Upper lobe of left lung (tissue), 6 donors: ENCODE measurements at places on chromosomes 11 and 22.

- DNase-seq = no peak
Measured at GRCh38 chr11:72812604-72812966, 1.6 kb upstream of the ATG16L2 start.

GRCh38 chr11:5288906-5289550 lies 12.7 kb downstream of the OR51B4 start:
- no peak for DNase-seq

- no peak for DNase-seq
Measured at GRCh38 chr11:116344601-116345000, 428.2 kb downstream of the BUD13 start.

DNA sequence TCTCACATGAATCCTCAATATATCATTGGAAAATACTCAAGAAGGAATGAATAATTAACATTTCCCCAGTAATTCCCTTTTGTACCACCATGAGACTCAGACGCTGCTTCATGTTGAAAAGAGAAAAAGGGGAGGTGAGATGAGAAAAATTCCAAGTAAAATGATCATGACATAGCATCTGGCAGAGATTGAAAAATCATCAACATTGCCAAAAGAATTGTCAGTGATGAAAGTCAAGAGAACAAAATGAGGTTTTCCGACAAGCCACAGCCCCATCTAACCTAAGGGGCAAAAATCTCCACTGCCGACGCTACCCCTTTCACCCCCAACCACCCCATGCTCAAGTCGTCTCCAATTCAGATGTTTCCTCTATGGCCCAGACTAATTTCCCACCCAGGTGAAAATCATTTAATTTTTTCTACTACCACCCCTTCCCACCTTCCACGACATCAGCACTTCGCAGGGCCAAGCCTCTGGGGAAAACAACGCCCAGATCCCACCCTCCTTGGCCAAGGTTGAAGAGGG lies 1.2 kb downstream of the RAB6A start:
- DNase-seq = no peak

DNA sequence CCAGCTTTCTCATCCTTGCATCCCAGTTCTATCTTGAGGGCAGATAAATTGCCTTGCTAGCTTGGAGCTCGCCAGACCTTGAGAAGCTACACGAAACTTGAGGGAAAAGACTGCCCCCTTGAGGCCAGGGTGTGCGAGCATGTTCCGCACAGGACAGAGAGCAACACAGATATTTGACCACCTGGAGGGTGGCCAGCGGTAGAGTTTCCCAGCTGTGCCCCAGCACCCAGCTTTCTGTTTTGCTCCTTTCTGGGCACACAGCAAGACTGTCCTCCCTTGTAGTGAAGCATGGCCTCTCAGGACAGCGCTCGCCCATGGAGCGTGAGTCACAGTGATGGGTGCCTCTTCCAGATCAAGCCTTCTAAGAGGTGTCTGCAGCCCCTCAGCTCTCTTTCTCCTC lies 23.5 kb downstream of the SPATA19 start:
- DNase-seq = peak; percentile 45

- DNase-seq = no peak
Measured at GRCh38 chr11:18768978-18769377, 22.6 kb downstream of the PTPN5 start.

- DNase-seq = no peak
Measured at GRCh38 chr11:112248201-112248600, 12.5 kb downstream of the PLET1 start.

GRCh38 chr11:83648610-83649527 lies 362.7 kb upstream of the CCDC90B start:
- DNase-seq = no peak

DNA sequence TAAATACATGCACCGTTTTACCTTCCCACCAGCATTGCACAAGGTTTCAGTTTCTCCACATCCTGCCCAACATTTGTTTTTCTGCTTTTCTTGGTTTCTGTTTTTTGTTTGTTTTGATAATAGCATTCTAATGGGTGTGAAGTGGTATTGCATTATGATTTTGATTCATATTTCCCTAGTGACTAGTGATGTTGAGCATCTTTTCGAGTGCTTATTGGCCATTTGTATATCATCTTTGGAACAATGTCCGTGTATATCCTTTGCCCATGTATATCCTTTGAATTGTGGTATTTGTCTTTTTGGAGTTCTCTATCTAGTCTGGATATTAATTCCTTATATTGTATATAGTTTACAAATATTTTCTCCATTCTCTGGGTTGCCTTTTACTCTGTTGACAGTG lies 2914.8 kb upstream of the OR11H1 start:
- DNase-seq = no peak

GRCh38 chr11:17845431-17845881 lies 110.9 kb downstream of the KCNC1 start:
- no peak for DNase-seq

DNA sequence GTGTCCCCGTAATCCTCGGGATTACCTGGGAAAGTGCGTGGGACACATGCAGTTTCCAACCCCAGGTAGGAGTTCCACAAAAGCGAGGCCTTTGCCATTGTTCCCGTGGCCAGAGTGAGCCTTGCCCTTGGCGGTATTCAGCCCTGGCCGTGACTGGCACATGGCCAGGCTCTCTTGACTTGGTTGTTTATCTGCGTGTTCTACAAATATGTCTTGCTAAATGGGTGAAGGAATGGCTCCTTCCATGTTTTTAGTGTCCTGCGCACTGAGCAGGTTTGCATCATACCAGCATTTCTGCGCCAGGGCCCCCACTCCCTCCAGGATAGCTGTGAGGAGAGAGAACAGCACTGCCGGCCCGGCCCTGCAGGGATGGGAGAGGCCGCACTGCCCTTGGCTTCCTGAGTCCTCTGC lies 20.0 kb downstream of the POLR3H start:
- DNase-seq = peak; percentile 83

DNA sequence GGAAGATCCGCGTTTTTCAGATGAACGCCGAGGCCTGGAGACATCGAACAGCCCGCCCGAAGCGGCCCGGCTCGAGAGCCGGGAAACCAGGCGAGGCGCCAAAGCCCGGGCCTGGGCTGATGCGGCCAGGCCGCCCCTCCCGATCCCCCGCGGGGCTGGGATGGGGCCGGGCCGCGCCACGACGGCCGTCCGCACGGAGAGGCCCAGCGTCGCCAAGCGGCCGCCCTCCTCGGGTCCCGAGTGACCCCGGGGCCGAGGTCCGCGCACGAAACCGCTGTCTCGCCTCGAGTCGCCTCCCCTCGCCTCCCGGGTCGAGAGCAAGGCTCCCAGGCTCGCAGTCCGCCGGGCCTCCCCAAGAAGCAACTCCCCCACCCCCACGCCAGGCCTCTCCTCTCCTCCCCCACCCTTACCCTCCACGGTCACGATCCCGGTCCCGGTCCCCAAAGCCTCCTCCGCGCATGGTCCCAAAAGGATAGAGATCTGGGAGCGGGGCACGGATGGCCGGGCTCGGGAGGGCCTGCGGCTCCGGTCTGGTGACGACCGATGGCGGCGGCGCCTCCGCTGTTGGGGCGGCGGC lies 482 bp downstream of the DDX17 start:
- DNase-seq = peak; percentile 94

DNA sequence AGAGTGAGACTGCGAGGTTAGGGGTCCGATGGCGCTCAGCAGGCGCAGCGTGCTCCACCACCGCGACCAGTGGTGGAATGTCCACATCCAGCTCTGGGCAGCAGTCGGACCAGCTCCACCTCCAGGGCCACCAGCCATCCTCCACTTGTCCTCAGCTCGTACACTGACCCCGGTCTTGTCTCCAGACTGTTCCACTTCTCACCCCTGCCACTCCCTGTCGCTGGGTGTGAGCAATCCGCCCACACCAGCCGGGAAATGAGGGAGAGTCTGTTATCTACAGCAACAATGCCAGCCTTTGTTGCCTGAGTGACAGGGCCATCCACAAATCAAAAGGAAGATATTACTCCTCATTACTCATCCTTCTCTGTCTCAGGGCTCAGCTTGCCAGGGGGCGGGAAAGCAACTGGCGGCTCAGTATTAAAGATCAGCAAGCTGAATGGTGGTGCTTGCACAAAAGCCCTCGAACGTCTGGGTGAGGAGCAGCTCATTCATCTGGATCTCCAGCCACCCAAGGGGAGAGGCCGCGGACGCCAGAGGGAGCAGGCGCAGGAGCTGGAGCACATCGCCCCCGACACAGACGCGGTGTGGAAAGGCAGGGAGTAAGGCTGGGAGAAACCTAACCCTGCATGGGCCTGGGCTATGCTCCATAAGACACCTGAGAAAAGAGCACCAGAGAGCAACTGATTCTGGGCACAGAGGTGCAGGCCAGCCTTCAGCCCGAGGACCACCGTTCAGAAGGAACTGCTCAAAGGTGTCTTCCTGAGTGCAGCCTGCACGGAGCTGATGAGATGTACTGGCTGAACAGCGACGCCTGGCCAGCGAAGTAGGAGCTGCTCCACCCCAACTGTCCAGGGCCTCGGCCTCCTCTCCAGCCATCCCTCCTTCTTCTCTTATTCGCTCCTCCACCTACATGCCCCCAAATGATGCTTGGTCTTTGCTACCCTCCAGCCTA lies 21.9 kb downstream of the IGSF9B start:
- DNase-seq = no peak

- DNase-seq = no peak
Measured at GRCh38 chr11:35723493-35723892, 60.9 kb downstream of the TRIM44 start.

GRCh38 chr11:10075141-10075540 lies 218.9 kb downstream of the SBF2 start:
- no peak for DNase-seq

GRCh38 chr22:20536590-20537324 lies 29.3 kb downstream of the MED15 start:
- DNase-seq = no peak

DNA sequence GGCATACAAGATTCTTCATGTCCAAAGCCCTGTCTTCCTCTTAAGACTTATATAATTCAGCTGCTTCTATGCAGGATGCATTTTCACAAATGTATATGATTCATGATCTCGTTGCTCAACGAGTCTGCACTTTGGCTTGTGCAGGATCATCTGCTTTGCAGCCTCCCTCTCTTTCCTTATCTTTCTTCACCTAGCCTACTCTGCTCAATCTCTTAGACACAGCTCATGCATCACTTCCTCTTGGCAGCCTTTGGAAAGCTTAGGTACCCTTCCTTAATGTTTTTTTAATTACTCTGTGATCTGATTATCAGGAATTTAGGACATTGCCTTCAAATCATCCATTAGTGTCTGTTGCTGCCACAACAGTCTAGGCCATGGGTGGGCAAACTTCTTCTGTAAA lies 673.8 kb downstream of the NELL1 start:
- no peak for DNase-seq

- peak; percentile 83 for DNase-seq
Measured at GRCh38 chr22:38924347-38924952, 33.0 kb upstream of the APOBEC3A start.

- no peak for DNase-seq
Measured at GRCh38 chr22:30610299-30610698, 3.3 kb downstream of the TCN2 start.

DNA sequence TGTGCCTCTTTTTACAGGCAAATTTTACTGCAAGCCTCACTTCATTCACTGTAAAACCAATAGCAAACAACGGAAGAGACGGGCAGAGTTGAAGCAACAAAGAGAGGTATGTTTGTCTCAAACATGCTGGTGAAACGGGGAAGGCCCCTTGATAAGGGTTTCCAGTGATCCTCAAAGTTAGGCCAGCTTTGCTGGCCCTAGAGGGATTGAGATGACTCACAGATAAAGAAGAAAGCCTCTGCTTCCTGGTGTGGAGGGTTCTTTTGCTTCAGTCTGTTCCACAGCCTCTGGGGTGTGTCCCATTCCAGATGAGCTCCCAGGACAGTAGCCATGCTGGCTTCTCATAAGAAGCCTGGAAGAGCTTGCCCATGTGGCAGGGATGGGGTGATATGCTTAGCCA lies 118.9 kb upstream of the PARVA start:
- no peak for DNase-seq

- DNase-seq = no peak
Measured at GRCh38 chr11:38646382-38646781, 2048.3 kb upstream of the RAG2 start.

GRCh38 chr11:124520550-124520854 lies 23.0 kb downstream of the OR8B12 start:
- DNase-seq = no peak

DNA sequence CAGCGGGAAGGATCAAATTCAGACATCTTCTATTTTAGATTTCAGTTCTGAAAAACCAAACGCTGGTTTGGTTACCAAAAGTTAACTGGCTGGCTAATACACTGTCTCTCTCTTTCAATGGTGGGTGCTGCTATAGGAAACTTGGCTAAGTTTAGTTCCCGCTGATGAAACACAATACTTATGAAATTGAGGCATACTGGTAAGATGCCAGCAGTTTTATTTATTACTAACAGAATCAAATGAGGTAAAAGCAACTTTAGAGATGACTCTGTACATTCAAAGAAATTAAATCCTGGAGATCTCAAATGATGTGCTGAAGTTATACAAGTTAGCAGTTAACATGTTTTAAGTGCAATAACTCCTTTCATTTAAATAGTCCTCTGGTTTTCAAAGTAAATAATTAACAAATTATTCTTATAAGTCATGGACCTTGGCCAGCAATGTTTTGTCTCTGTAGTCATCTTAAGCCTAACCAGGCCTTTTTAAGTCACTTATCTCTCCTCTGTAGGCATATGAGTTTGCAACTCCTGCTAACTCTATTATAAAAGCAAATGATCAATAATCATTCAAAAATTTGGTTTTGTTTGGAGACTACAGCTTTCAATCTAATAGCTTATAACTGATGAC lies 54.8 kb downstream of the PAK1 start:
- no peak for DNase-seq

DNA sequence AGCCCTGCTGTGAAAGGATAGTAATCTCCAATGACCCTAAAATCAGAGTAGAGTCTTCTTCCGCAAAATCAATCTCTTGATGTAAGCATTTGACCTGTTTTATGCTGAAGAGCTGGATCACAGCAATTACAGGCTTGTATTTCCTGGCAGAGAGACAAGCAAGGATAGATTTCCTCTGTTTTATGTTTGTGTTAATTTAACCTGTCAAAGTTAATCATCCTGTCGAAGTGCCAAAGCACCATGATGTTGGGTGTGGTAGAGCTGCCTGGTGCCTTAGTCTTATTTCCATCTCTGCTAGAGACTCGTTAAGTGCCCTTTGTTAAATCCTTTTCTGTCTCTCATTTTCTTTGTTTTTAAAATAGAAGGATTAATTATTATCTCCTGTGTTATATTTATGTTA lies 248.1 kb downstream of the CNTN5 start:
- no peak for DNase-seq

DNA sequence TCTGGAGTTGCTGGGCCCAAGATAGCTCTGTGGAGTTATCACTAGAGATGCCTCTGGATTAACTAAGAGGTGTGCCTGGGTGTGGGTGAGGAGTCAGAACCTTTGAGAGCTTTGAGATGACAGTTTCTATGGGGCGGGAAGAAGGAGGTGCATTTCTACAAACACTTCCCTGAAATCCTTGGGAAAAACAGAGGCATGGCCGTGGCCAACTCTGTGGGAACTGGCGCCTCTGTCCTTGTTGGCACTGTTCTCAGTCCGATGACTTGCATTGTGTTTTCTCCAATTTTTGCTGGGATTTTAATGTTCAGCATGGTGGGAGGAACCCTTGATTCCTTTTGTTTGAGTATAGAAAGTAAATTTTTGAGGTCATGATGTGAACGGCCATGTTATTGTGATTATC lies 115.8 kb upstream of the PARVA start:
- DNase-seq = no peak

- DNase-seq = no peak
Measured at GRCh38 chr11:61966734-61967115, 709 bp downstream of the FTH1 start.

GRCh38 chr22:24398409-24398808 lies 29.0 kb upstream of the ADORA2A start:
- no peak for DNase-seq

- DNase-seq = no peak
Measured at GRCh38 chr22:49617866-49618676, 209.6 kb downstream of the BRD1 start.
